ENCODE measurements at places on chromosomes 12 and 14.

GRCh38 chr12:4589941-4590340 is 27.9 kb downstream of the DYRK4 start:
- DNase-seq: no peak

DNA sequence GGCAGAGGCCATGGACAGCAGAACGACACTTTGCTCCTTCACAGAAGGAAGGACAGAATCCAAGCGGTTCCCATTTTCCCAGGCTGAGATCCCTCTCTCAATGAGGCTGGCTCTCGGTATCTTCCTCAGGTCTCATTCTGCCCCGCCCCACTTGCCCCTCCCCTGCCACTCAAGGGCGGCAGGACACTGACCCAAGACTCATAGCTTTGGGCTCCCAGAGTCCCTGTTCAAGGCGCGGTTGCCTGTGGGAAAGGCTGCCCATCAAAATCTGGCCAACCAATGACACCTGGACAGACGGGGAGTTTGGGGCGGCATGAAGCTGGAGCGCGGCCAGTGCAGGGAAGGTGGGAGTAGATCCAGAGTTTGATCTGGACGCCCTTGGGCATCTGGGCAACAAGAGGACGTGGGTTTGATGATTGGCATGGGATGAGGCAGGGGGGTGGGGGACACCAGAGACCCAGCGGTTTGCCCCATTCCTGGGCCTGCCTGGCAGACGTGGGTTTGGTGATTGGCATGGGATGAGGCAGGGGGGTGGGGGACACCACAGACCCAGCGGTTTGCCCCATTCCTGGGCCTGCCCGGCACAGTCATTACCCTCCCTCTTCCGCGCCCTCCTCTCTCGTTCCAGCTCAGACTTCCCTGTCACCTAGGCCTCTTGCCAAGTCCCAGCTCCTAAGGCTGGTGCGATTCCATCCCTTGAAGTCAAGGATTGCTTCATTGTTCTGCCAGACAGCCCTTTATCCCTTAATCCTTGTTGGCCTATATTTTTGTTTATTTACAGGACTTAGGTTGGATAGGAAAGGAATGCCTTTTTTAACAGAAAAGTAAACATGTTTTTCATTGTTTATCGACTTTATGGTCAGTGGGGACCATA is 92.1 kb downstream of the NINJ2 start:
- DNase-seq: peak; percentile 70

DNA sequence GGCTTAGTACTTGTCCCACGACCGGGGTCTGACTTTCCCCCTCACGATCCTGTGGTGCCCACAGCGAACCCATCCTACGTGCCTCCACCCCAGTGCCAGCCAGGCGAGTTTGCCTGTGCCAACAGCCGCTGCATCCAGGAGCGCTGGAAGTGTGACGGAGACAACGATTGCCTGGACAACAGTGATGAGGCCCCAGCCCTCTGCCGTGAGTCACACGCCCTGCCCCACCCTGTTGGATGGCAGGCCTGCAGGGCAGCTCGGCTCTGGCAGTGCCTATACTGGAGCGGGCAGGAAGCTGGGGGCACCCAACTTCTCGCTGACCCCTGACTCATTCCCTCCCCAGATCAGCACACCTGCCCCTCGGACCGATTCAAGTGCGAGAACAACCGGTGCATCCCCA is 18.3 kb upstream of the LRP1-AS start:
- peak; percentile 5 for DNase-seq

- no peak for DNase-seq
These were observed 300.5 kb downstream of the PRKD1 start for GRCh38 chr14:29627137-29627536.

DNA sequence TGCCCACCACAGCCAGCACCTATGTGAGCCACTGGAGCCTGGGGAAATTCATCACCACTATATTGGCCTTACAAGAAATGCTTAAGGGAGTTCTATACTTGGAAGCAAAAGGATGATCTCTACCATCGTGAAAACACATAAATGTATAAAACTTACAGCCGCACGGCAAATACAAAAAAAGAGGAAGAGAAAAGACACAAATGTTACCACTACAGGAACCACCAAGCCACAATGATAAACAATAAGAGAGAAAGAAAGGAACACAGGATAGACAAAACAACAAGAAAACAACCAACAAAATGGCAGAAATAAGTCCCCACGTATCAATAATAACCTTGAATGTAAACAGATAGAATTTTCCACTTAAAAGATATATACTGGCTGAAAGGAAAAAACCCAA is 267.5 kb downstream of the TMEM121 start:
- DNase-seq: no peak

DNA sequence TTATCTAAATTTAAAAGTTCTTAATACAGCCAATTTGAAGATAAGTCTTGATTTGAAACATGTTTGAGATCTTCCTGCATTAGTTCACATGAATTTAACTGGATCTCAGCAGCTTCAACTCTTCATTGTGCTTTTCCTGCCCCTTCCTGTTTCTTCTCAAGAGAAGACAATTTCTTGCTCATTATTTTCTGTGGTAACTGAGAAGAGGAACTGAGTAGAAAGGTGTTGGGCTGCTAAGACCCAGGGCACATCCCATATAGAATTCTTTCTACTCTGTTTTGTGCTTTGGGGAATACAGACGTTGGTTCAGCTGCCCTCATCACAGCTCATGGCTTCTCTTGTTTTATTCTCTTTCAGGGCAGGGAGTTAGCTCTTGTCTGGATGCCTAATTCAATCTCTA is 110.2 kb downstream of the SNAPC1 start:
- no peak for DNase-seq

GRCh38 chr12:94783343-94783742 is 133.0 kb upstream of the TMCC3 start:
- DNase-seq: no peak

- peak; percentile 68 for DNase-seq
These were observed 8.9 kb upstream of the MSRB3 start for GRCh38 chr12:65269603-65270002.

DNA sequence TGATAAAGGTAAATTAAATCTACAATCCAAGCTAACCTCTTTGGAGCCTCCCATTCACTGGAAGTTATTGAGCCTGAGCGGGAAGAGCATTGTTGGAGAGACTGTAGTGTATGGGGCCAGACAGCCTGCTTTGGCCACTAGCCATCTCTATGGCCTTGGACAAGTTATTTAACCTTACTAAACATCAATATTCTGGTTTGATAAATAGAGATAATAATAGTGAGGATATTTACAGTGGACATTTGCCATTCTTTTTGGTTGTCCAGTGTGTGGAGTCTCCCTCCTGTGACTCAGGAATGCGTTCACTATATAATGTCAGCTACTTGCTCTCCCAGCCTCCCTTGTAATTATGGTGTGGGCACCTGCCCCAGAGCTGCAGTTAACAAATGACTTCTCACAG is 216.1 kb downstream of the SLC38A4 start:
- no peak for DNase-seq

GRCh38 chr12:29149691-29150281 is 708 bp downstream of the FAR2 start:
- DNase-seq: no peak

GRCh38 chr14:61584331-61584741 is 111.0 kb upstream of the HIF1A start:
- DNase-seq: no peak
